Activated T-cell treated with anti-CD3 and anti-CD28 coated beads, Interleukin-2, amount 50 U/mL, for 24 hours (primary cell): ENCODE measurements at places on chromosomes 11 and 22.

DNA sequence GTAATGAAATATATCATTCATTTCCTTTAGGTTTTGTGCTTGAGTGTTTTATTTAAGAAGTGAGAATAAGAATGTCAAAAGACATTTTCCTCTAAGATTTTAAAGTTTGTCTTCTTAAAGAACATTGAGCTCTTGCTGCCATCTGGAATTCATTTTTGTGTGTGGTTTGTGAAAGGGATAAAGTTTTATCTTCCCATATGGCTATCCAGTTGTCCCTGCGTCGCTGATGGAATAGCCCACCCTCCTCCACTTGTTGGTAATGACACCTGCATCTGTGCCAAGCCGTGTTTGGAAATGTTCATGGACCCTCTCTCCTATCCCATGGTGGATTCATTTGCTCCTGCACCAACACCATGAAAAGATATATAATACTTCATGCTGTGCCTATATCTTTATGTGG is 901.5 kb downstream of the BRD1 start:
- H3K4me3 ChIP-seq = no peak overlapping the region
- H3K36me3 ChIP-seq = no peaks in the 10 kb centered on the region
- H3K4me1 ChIP-seq = no peaks in the 10 kb centered on the region

- no peak overlapping the region for H3K27ac ChIP-seq
- H3K36me3 ChIP-seq = no peaks in the 10 kb centered on the region
- DNase-seq = no peak
- H3K4me1 ChIP-seq = peaks cover 4% of the 10 kb centered on the region
- peaks cover 7% of the 10 kb centered on the region for H3K27me3 ChIP-seq
- H3K4me3 ChIP-seq = no peak overlapping the region
Measured at GRCh38 chr11:64571050-64571409, 20.0 kb upstream of the SLC22A12 start.

- H3K36me3 ChIP-seq = peaks cover 26% of the 10 kb centered on the region
- DNase-seq = no peak
- H3K4me1 ChIP-seq = no peaks in the 10 kb centered on the region
- no peak overlapping the region for H3K4me3 ChIP-seq
- no peaks in the 10 kb centered on the region for H3K27me3 ChIP-seq
Measured at GRCh38 chr22:24180316-24181087, 785 bp upstream of the SUSD2 start.

DNA sequence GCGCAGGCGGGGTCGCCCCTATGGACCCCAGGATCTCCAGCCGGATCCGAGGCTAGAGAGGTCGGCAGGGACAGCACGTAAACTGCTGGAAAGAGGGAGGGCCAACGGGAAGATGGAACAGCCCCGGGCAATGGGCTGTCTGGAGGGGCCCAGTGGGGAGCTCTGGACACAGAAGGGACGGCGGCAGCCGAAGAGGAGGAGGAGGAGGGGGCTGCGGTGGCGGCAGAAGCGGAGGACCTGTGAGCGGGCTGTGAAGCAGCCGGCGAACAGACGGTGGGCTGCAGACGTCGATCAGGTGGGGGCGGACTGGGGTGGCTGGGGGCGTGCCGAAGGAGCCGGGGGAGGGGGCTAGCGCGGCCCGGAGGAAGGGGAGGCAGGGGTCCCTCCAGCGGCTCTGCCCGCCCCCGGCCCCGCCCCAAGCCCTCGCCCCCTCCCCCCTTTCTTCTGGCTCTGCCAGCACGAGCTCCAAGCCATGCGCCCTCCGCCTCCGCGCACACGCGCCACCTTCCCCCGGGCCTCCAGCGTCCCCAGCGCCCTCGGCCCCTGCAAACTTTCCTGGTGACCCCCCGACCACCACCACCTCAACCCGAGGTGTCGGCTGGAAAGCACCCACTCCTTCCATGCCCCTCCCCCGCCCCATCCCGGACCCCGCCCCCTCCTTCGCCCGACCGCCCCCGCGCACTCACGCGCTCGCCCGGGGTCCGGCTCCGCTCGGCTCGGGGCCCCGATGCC is 432 bp downstream of the TNKS1BP1 start:
- H3K27ac ChIP-seq = peak overlapping the region; percentile 90
- no peaks in the 10 kb centered on the region for H3K27me3 ChIP-seq
- H3K4me3 ChIP-seq = peak overlapping the region; percentile 84

- no peak overlapping the region for H3K27ac ChIP-seq
- H3K36me3 ChIP-seq = no peaks in the 10 kb centered on the region
- DNase-seq = no peak
- peaks cover 9% of the 10 kb centered on the region for H3K27me3 ChIP-seq
- H3K4me3 ChIP-seq = no peak overlapping the region
Measured at GRCh38 chr11:111045874-111046273, 199.7 kb upstream of the POU2AF2 start.

DNA sequence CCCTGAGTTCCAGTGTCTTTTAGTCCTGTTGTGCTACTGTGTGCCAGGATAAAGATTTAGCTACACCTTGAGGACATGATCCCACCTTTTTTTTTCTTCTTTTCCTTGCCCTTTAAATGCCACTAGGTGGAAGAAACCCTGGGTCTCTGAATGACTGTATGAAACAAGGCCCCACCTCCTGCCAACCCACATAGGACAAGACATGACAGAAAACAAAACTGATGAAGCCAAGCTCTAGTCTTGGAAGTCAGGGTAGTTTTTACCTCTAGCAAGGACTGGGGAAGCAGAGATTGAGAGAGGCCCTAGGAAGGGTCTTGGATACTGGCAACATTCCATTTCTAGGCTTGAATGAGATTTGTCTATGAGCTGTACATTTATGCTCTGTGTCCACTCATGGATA is 410.7 kb downstream of the MIAT start:
- H3K4me3 ChIP-seq = no peak overlapping the region
- peaks cover 2% of the 10 kb centered on the region for H3K4me1 ChIP-seq
- DNase-seq = no peak
- no peaks in the 10 kb centered on the region for H3K36me3 ChIP-seq
- H3K27ac ChIP-seq = no peak overlapping the region

DNA sequence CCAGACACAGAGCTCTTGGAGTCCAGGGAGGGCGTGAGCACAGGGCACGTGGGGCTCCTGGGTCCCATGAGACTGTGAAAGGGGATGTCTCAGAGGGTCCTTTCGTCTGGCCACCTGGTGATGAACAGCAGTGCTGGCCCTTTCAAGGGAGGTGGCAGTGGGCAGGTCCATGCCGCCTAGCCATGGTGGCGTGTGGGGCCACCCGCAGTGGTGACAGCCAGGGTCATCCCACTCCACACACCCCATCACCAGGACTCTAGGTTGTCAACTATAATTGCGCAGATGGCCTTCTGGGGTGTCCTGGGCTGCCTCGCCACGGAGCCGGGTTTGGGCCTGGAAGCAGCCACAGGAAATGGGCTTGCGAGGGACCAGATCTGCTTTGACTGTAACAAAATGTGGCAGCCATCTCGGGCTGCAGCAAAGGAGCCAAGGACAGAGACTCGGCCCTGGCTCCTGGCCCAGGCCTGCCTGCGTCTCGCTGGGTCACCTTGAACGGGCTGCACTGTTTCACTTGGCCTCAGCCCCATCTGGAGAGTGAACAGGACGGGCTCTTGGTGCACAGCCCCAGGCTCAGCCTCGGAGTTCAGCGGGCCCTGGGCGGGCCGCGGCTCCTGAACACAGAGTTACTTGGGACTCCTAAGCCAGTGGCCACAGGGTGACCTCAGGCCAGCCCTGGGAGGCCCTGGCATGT is 1350.5 kb downstream of the BRD1 start:
- no peak overlapping the region for H3K27ac ChIP-seq
- DNase-seq = no peak
- no peak overlapping the region for H3K4me3 ChIP-seq
- H3K4me1 ChIP-seq = no peaks in the 10 kb centered on the region

GRCh38 chr22:42052765-42053164 is 17.8 kb downstream of the NAGA start:
- peaks cover 9% of the 10 kb centered on the region for H3K36me3 ChIP-seq
- H3K4me3 ChIP-seq = no peak overlapping the region
- no peaks in the 10 kb centered on the region for H3K27me3 ChIP-seq
- H3K27ac ChIP-seq = no peak overlapping the region
- no peak for DNase-seq

GRCh38 chr11:128939591-128939990 is 3.1 kb downstream of the TP53AIP1 start:
- DNase-seq = no peak
- no peaks in the 10 kb centered on the region for H3K27me3 ChIP-seq
- H3K36me3 ChIP-seq = no peaks in the 10 kb centered on the region
- no peak overlapping the region for H3K27ac ChIP-seq
- no peaks in the 10 kb centered on the region for H3K4me1 ChIP-seq
- no peak overlapping the region for H3K4me3 ChIP-seq

GRCh38 chr11:33564856-33565453 is 135.7 kb downstream of the C11orf91 start:
- H3K36me3 ChIP-seq = no peaks in the 10 kb centered on the region
- peaks cover 25% of the 10 kb centered on the region for H3K27me3 ChIP-seq
- H3K4me1 ChIP-seq = no peaks in the 10 kb centered on the region
- DNase-seq = no peak
